ENCODE measurements at places on chromosomes 11 and 22.

DNA sequence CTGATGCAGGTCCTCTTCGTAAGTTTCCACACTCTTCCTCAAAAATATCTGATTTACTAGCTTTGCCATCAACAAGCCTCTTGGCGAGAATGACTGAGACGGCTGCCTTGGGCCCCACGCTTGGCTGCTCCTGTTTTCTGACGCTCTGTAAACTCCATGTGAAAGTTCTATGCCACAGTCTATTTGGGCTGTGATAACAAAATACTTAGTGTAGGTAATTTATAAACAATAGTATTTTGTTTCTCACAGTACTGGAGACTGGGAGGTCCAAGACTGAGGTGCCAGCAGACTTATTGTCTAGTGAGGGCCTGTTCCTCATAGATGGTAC, 123.2 kb upstream of the SORL1-AS1 start:
- DNase-seq, result no peak

- DNase-seq, result no peak
Measured at GRCh38 chr11:70024036-70024772, 53.9 kb upstream of the ANO1 start.

DNA sequence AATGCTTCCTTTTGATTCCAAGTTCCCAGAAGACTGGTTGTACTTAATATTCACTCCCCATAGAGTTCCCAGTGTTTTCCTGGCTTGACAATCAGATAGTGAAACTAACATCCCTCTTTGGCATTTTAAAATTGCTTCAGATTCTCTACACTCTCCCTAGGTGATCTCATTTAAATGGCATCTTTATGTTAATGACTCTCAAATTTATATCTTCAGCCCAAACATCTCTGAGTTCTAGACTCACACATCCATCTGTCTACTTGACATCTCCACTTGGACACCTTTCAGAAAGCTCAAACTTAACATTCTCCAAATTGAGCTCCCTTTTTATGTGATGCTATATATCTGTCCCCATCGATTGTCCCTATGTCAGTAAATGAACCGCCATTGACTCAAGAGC, 232.0 kb downstream of the NTM start:
- DNase-seq, result no peak

DNA sequence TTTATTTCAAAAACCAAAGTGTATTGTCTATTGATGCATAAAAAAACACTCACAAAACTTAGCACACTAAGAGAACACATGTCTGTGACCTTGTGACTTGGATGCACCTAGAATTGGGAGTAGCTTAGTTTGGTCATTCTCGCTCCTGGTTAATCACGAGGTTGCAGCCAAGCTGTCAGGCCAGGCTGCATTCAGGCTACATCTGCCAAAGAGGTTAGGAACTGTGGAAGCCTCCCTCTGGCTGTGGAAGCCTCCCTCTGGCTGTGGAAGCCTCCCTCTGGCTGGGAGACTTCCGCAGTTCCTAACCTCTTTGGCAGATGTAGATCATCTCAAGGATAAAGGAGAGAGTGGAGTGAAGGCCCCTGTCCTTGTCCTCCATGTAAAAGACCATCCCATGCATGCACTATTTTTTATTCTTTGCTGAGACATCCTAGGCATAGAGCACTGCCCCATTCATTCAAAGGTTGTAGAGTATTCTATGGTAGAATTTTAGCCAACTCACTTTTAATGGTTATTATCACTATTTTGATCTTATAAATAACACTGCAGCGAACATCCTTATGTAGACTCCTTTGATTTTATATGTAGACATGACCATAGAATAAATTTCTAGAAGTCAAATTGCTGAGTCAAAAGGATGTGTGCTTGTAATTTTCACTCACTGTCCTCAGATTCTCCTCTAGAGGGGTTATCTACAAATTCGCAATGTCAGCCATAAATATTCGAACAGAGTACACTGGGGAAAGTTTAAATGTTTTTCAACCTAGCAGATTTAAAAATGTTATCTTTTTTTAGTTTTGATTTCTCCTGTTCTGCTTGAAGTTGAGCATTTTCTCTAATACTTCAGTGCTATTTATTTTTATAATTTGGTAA, 63.0 kb upstream of the IGLL5 start:
- DNase-seq, result no peak

GRCh38 chr11:117985953-117986887, at the start of gene IL10RA:
TSS of gene IL10RA (plus strand) at chr11:117986394. CDS start at chr11:117986468, 74 bp downstream.
- peak; percentile 65 for DNase-seq

DNA sequence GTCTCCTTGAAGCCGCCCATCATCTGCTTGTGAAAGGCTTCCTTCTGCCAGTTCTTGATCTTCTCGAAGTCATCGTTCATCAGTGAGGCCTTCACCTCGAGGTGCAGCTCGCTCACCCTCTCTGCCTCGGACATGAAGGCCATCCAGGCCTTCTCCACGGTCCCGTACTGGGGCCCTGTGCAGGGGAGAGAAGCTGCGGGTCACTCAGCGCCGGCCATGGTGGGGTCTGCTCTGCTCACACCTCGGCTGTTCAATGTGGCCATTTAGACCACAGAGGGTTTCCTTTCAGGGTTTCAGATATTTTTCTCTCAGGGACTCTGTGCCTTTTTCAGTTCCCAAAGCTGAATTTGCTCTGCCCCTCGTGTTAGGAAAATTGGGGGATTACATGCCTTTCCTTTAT, 33.9 kb upstream of the ARFGAP3 start:
- no peak for DNase-seq

DNA sequence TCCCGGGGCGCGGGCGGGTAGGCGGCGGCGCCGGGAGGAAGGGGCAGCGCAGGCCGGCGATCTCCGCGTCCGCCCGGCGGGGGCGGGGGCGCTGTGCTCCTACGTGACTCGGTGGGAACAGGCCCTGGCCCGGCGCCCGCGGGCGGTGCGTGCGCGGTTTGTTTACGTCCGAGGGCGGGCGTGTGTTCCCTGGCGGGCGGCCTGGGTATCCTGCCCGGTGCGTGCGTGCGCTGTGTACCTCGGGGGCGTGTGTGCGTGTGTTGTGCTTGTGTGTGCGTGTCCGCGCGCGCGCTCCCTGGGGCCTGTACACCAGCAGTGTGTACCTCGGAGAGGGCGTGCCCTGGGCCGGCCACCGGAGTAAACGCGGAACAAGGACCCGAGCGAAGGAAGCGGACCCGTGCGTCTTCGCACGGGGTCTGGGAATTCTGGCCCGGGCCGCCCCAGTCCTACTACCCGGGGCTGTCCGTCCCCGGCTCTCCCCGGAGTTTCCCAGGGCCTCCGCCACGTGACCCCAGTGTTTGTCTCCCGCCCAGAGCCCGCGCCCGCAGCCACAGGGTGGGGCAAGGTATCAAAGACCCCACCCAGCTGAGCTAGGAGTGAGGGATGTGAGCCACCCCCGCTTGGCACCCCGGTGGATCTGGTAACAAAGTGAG, 769 bp downstream of the MAFF start:
- DNase-seq, result no peak

- no peak for DNase-seq
Measured at GRCh38 chr22:46040471-46041465, 63.8 kb upstream of the WNT7B start.

- no peak for DNase-seq
Measured at GRCh38 chr11:19323502-19323901, 82.8 kb upstream of the E2F8 start.

- DNase-seq, result no peak
Measured at GRCh38 chr11:124988063-124988462, 34.1 kb downstream of the CCDC15 start.

- DNase-seq, result no peak
Measured at GRCh38 chr11:60761436-60762190, 4.9 kb downstream of the MS4A15 start.

DNA sequence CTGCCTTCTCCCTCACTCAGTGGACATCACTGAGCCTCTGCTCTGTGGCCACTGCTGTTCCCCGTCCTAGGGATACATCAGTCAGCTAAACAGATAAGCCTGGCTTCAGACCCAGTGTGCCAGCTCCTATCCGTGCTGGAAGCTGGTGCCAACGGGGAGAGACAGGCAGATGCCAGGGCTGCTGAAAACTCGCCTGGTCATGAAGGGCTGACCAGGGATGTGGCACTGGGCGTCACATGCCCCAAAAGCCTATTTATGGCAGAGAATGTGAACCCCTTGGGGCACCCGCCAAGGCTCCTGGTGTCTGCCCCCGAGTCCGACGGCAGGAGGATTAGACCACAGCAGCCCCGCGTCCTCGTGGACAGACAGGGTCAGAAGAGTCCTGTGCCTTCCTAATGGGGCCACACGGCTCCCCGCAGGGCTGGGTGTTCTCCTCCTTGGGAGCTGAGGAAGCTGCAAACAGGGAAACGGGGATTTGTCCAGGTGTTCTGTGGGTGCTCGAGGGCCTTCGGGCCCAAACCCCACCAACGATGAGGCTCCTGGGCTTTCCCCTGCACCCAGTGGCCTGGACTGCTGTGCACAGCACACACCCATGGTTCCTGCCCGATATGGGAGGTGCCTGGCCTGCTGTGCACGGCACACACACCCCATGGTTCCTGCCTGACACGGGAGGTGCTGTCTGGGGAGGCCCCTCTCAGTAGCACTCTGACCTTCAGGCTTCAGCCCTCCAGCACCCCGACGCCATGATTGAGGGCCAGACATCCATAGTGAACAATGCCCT, 19.9 kb downstream of the ANO1 start:
- no peak for DNase-seq

DNA sequence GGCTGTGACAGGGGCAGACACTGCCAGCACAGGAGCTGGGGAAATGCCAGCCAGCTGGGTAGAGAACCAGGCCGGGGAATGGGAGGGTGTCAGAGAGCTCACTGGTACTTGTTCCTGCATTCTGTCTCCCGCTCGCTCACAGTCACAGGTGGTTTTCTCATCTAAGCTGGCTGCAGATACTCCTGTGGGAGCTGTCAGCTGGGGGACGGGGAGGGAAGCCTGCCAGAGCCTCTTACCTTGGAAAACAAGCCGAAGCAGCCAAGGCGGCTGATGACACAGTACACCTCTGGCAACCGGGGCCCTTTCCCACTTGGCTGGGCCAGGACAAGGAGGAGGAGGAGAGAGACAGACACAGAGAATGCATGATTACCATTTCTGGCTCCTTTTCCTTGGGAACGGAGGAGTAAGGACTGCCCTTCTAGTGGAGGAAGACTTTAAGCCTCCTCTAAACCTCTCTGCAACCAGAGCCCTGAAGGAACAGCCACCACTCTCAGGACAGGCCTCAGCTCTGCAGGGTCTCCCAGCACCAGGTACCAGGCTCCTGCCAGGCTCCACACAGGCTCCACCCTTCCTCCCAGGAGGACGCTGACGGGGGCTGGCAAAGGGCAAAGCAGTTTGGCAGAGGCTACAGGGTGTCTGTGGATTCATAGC, 25.1 kb downstream of the RPL27A start:
- DNase-seq, result no peak

DNA sequence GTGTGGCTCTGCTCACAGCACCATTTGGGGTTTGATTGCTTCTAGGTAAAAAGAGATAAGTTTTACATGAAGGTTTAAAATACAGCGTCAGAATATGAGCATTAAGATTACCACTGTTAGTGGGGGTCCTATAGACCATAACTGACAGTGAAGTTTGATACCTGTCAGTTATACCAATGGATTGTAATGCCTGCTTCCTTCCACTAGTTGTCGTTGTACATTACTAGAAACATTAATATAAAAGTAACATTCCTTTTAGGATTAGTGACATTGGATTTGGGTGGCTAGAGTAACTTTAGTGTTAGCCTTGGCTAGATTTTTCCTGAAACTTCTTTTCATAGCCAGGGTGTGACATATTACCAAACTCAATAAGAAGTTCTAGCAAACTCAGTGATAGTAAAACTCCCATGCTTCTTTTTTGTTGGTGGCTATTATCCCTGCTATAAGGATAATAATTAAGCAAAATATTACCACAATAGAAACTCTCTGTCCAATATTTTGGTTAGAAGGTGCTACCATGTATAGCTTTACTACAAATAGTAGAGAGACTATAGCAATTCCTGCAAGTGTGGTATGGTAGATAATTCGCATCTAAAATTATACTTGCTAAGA, 57.1 kb downstream of the FAM181B start:
- no peak for DNase-seq

GRCh38 chr22:41603873-41604332, 14.3 kb upstream of the PMM1 start:
- DNase-seq, result peak; percentile 11

DNA sequence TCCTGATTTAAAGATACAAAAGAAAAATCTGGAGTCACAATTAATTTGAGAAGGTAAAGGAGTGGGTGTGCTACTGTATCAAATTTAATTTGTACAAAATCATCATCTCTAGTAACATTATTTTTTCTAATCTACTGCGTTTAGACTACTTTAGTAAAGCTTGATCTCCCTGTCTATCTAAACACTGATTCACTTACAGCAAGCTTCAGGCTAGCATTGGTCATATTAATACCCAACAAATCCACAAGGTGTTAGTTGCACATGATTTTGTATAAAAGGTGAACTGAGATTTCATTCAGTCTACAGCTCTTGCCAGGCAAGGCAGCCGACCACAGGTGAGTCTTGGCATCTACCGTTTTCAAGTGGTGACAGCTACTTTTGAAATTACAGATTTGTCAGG, at the start of gene FSHB:
FSHB (plus strand) TSS at position 301 of the 400 bp plus-strand sequence. CDS start 889 bp downstream, outside the sequence.
- no peak for DNase-seq

DNA sequence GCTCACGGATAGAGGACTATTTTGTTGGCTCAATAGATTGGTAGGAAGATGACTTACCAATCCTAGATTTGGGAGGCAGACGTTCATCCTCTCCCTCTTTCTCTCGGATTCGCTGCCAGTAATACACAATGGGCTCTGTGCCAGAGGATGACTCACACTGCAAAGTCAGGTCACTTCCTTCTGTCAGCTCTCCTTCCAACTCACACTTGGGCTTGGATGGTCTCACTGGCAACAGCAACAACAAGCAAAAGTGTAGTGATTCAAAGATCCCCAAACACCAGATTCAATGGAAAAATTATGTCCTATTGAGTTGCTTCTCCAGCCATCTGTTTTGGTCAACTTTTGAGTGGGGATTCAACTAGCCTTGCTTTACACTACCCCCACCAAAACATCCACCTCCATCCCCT, 21.7 kb upstream of the HSPA8 start:
- DNase-seq, result peak; percentile 73

DNA sequence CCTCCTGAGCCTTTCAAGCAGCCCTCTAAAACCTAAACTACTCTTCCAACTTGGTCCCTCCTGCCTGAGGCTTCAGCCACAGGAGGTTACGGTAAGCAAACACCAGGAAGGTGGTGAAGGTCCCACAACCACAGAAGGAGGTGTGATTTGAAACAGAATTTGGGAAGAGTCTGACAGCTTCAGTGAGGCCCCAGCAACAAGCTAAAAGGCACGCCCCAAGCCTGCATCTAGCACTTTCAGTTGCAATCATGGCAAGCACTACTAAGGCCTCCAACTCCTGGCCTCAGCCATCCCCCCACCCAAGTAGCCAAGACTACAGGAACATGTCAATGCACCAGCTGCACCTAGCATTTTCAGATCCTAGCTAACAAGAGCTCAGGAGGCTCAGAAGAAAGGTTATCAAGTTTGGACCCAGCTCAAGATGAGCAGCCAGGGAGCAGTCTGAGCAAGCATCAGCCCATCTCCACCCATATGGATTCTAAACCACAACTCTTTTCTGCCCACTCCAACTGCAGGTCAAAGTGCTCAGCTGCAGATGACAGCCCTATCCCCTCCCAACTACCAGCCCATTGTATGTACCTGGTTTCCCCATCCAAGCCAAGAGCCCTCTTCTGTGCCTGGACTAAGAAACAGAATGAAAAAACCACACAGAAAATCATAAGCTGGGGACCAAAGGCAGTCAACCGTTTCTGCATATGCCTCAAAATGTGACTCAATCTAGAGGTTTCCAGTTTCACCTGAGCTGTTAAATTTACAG, 10.4 kb upstream of the AHNAK start:
- DNase-seq, result no peak

GRCh38 chr22:46366327-46366731, 30.8 kb downstream of the TRMU start:
- DNase-seq, result no peak

Data from T follicular helper cell (primary cell).